Skeletal muscle cell (primary cell): ENCODE measurements at places on chromosomes 13 and 19.
A peak's percentile ranks its signal among the peaks of the same experiment; 100 is the strongest.

DNA sequence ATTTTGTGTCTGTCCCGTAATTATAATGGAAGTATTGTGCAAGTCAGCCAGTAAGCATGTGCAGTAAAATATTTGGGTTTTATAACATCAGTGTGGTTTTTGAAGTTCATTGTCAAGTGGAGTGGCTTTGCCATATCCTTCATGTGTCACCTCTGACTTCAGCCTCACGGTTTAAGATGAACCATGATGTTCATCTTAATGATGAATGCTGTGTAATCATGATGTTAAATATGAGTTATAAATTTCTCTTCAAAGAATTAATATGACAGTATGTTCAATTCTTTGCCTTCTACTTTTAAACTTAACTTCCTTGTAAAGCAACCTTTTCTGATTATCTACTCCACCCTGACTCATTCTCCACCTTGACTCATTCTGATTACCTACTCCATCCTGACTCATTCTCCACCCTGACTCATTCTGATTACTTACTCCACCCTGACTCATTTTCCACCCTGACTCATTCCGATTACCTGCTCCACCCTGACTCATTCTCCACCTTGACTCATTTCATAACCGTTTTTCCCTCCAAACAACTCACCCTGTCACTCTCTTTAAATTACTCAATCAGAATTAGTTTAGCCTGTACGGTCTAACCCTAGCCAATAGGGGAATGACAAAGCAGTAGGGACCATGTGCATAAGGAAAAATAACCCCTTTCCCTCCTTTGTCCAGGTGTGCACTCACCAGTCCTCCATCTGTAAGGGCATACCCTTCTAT is 50.3 kb upstream of the ANKRD10 start:
- DNase-seq, result no peak

DNA sequence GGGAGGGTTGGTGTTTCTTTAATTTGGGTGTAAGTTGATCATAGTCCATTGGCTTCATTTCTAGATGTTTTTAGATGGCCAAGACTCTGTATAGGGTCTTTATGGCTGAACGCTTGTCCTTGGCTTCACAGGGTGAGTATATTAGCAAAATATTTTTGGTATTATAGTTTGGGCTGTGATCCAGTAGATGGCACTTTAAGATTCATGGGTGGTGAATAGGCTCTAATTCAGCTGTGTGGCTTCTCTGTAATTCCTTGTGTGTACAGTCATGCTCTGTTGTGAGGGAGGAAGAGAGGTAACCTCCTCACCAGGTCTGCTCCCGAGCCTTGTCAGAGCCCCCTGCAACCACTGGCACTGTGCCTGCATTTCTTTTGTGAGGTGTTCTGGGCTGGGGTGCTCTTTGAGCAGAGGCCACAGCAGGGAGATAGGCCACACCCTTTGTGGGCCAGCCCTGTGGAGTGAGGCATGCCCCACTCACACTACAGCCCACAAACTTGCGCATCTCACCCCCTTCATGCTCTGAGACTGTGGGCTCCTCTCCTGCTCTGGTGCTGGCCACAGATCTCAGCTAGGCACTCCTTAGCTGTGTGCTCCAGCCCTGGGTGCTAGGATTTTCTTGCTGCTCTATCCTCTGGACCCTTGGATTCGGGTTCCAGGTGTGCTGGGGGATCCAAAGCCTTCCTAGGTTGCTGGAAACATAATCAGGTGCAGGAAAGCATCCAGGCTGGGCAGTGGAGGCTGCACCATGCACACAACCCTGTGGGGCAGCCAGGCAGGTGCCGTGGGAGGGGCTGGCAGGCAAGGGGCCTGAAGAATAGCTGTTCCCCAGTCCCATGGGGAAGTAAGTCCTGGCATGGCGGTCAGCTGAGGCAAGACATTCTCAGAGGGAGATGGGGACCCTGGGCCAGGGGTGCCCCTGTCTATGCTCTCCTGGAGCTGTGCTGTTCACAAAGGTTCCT is 193.9 kb downstream of the GPC5 start:
- DNase-seq, result no peak

- no peak for DNase-seq
Measured at GRCh38 chr19:30513082-30513411, 140.9 kb downstream of the ZNF536 start.

GRCh38 chr13:80037505-80037888 is 303.4 kb downstream of the SPRY2 start:
- peak; percentile 83 for DNase-seq

DNA sequence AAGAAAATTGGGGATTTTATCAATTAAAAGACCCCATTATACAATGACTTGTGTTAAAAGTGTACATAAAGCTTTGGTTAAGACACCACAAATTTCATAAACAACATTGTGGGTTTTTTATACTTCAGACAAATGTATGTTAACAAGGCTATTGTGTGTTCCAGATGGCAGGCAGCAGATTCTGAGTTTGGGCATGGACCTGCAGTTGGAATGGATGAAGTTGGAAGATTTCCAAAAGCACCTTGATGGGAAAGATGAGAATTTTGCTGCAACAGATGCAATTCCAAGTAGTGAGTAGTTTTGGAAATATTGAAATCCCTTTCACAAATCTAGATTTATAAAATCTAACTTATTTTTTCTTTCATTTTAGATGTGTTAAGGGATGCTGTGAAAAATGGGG is 25.4 kb downstream of the MPHOSPH8 start:
- DNase-seq, result no peak

DNA sequence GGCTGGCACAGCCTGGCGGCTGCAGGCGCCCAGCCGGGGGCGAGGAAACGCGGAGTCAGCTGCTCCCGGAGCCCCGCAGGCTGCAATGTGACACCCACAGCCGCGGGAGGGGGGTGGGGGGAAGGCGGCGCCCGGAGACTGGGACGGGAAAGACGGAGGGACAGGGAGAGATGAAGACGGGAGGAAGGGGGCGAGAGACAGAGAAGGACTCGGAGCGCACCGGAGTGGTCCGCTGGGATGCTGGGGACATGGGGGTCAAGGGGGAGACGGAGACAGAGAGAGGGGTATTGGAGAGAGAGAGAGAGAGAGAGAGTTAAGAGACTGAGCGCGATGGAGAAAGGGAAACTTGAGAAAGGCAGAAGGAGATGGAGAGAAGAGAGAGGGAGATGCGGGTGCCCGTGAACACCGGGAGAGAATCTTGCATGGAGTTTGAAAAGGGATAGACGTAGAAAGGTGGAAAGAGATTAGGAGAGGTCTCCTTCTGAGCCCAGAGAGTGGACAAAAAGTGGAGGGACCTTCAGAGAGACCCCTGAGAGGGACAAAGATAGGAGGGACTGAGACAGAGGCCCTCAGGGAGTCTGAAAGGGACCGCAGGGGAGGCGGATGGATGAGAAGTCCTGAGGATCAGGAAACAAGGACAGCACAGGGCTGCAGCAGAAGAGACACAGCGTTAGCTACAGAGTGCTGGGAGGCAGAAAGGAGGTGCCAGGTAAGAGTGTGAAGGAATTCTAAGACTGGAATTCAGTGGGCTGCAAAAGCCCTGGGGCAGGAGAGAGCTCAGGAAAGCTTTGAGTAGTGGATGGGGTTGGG is 1.0 kb downstream of the SCN1B start:
- DNase-seq, result no peak

GRCh38 chr13:32381539-32381938 is 46.4 kb downstream of the N4BP2L1 start:
- peak; percentile 3 for DNase-seq

GRCh38 chr13:114059946-114060860 is 72.2 kb downstream of the RASA3 start:
- no peak for DNase-seq

DNA sequence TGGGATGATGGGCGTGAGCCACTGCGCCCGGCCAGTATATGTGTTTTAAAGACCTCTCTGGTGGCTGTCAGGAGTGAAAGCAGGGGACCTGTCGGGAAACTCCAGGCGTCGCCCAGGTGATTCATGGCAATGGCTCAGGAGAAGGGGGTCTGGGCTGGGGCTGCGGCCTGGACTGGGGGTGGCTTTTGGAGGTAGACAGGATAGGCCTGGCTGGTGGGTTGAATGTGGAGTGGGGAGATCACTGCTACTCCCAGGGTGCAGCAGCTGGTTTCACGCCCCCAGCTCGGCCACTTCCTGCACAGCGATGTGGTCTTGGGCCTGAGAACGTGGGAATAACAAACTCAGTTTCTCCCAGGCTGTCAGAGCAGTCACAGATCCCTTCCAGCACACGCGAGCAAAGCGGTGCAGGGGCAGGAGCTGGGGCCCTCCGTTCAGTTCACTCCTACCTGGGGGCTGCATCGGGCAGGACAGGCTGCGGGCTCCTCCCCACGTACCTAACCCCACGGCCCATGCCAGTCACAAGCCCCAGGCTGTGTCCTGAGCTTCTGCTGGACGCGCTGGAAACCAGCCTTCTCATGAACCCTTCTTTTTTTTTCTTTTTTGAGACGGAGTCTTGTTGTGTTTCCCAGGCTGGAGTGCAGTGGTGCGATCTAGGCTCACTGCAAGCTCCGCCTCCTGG is 18.9 kb downstream of the KDM4B start:
- DNase-seq, result no peak

- DNase-seq, result no peak
Measured at GRCh38 chr13:111971891-111972780, 94.8 kb upstream of the SOX1 start.

DNA sequence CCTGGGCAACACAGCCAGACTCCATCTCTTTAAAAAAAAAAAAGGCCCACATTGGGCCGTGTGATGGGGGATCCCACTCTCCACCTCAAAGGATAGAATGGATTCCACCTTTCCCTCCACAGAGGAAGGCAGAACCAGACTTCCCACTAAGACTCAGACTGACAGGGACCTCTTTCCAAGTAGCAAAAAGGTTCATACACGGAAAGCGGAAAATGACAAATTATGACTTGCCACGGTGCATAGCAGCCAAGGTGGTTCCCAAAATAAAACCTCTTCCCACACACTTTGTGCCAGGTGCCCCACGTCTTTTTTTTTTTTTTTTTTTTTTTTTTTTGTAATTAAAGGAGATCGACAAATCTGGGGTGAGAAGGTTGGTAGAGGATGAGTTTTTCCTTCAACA is 14.4 kb upstream of the TTYH1 start:
- no peak for DNase-seq

- DNase-seq, result no peak
Measured at GRCh38 chr13:85910962-85911361, 111.7 kb upstream of the SLITRK6 start.

DNA sequence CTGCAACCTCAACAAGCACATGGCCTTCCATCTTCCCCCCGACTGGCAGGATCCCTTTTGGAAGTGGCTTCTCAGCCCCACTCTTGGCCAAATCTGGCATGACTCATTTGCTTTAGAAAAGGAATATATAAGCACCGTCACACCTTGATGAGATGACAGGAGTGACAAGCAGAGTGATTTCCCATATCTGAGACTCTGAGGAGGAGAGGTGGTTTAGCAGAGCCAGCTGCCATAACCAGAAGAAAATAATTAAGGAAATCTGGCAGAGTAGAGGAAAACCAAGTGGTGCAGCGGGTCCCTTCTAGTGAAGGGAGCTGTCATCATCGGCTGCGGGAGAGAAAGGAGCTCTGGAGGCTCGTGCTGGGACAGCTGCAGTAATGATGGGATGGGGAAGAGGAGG is 27.5 kb upstream of the KCTD15 start:
- DNase-seq, result no peak
